ENCODE measurements at places on chromosomes 6 and 20. TPM values are rescaled to one million over a fixed set of nuclear protein-coding genes. Genes with fewer than 3 reads are reported as not detected.
A peak's percentile ranks its signal among the peaks of the same experiment; 100 is the strongest.

DNA sequence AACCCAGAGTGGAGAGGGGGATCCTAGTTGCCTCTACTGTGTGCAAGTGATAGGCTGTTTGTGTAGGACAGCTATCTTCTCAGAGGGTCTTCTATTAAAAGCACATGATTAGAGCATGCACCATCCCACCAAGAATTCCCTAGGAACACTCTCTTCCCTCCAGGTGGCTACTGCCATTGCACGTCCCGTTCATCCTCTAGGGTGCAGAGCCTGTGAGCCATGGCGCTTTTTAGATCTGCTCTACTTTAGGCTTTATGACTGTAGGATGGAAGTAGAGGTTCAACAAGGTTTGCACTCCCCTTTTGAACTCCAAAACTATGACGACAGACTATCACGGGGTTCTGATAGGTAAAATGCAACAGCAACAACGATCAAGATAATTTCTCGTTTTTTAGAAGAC, 90.5 kb upstream of the SAMD5 start:
- no peak for DNase-seq

DNA sequence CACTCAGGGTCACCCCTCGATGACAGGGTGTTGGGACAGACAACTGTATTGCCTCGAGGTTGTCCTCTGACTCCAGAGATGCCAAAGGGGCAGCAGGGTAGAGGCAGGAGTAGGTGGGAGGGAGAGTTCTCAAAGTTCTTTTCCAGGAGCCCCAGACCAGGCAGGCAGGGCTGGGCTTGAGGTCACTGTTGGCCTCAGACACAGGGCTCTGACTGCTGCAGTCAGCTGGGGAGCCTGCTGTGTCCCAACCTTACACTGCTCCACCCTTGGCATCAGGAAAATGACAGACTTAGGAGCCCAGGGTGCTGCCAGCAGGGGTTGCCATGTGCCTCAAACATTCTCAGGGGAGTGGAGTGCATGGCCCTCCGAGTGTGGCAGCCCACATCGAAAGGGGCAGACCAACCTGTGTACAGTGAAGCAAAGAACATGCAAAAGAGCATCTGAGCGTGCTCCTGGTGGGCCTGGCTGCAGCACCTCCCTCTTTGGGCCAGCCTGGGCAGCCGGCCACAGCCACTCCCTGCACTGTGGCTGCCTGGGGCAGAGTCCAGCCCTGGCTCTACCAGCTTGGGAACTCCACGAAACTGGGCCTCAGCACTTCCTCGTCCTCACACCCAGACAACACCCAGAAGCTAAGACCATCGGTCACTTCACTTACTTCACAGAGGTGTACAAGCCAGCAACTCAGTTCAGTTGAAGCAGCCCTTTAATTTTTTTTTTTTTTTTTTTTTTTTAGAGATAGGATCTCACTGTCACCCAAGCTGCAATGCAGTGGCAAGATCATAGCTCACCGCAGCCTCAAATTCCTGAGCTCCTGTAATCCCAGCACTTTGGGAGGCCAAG, 24.0 kb downstream of the C6orf132 start:
- peak; percentile 47 for DNase-seq

- no peak for DNase-seq
Observed at GRCh38 chr6:4794140-4794707, 18.0 kb downstream of the CDYL start.

- DNase-seq = peak; percentile 53
Observed at GRCh38 chr6:4441981-4442434, 306.6 kb upstream of the ECI2 start.

The CAGE1 gene
- total RNA-seq = not detected

The LY6G5C gene
- total RNA-seq = not detected

DNA sequence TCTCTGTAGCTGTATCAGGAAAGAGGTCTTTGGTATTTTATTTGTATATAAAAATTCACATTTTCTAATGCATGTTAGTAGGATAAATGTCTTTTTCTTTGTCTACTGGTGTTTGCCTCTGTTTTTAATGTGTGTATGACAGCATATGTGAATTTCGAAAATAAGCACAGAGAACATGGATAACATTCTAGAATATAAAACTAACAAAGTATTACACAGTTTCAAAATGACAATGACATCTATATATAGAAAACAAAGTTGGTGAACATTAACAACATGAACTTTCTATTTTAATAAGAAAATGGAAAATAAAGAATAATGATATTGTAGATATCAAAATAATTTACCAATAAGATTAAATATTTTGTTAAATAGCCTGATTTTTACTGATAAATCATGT, 608.0 kb downstream of the COL12A1 start:
- DNase-seq = no peak

DNA sequence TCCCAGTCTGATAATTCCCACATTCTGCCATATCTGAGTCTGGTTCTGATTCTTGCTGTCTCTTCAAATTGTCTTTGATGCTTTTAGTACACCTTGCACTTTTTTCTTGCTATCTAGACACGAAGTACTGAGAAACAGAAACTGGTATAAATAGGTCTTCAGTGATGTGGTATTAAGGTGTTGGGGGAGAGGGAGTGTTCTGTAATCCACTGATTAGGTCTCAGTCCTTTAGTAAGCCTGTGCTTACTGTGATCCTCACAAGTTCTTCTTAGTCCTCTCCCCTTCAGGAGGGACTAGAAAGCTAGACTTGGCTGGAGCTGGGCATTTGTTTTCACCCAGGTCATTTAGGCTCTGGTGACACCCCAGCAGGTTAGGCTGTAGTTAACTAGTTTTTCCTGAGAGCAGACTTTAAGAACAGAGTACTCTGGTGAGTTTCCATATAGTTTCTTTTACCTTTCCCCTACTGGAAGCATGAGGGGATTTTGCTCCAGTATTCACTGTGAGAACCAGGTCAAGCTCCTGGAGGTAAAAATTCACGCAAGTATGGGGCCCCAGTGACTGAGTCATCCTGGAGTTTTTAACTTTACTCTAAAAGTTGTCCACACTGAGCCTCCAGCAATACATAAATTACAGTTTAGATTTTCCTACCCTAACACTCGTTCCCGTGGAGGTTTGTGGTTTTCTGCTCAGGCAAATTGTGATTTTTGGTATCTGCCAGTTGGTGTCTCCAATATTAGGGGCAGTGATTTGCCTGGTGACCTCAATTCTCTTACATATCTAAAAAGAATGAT, 154.6 kb downstream of the CDKAL1 start:
- no peak for DNase-seq

DNA sequence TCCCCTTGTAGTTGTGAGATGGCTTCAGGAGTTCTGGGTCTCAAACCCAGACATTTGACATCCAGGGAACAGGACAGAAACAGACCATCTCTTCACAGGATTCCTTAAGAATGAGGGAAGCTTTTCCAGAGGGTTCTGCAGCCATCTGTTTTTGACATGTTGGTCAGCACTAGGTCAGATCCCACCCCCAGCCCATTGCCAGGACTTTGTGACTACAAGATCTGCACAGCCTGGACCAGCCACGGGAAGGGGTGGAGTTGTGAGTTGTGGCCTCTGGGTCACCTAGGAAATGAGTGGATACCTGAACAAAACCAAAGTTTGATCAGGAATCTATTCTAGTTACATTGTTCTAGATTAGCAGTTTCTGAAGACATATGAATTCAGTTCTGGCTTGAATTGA, 39.2 kb upstream of the SSTR4 start:
- DNase-seq = no peak

DNA sequence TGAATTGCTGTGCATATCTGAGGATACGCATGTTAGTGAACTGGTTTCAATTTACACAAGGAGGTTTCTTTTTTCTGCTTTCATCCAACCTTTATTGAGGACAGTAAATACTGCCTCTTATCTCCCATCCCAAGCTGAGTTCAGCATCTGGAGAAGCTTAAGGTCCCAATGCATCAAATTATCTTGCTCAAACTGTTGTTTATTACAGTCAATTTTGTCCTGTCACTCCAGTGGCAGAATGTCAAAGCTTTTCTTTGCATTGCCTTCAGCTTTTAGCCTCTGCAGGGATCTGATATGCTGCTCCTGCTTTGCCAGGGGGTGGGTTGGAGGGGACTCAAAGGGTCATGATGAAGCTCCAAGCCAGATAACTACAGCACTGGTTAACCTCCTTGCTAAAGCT, 435.4 kb upstream of the SOX4 start:
- no peak for DNase-seq

GRCh38 chr6:158027590-158028285, 46.1 kb downstream of the SYNJ2 start:
- DNase-seq = no peak

The MYT1 gene
- total RNA-seq = not detected

The COL12A1 gene
- 11.3 TPM for total RNA-seq

- DNase-seq = no peak
Observed at GRCh38 chr6:7324520-7324919, 11.5 kb upstream of the SSR1 start.

The ANKRD6 gene
- total RNA-seq = 9.5 TPM

- DNase-seq = no peak
Observed at GRCh38 chr6:55473722-55474121, 105.3 kb downstream of the HMGCLL1 start.

The TRAPPC3L gene
- total RNA-seq = not detected

The GNAS gene
- 385 TPM for total RNA-seq

The GDAP1L1 gene
- total RNA-seq = not detected

The RAB44 gene
- total RNA-seq = under 0.01 TPM

DNA sequence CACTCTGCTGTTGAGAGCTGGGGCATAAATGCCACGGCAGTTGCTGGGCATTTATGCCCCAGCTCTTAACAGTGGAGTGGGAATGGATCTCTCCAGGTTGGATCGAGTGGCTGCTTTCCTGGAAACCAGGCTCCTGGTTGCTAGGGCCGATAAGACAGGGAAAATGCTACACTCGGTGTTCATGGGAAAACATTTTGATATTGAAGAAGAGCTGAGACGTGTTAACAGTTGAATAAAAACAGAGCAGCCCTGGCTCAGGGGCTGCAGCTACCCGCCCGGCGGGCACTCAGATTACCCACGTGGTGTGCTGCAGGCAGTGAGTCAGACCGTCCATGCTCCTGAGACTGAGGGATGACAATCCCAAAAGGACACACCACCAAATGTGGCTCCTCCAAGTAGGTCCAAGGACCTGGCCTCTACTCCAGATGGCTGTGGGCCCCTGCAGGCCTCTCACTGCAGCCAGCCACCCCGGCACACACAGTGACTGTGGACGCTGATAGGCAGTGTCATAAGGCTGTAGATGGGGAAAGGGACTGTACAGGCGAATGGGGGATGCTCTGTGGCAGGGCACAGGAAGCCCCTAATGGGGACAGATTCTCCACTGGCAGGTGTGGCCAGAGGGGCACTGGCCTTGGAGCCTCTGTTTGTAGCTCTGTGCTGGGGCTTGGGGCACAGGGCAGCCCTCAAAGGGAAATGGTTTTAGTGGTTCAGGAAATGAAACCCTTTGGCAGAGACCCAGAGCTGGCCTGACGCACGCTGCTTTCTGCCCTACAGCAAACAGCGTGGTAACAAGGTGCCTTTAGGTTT, 237.8 kb downstream of the LY86 start:
- peak; percentile 79 for DNase-seq

Data from bronchial epithelial cell (primary cell).